ENCODE measurements at places on chromosomes 7 and 10.

GRCh38 chr7:2601907-2602306 lies 29.9 kb upstream of the TTYH3 start:
- no peak for DNase-seq

DNA sequence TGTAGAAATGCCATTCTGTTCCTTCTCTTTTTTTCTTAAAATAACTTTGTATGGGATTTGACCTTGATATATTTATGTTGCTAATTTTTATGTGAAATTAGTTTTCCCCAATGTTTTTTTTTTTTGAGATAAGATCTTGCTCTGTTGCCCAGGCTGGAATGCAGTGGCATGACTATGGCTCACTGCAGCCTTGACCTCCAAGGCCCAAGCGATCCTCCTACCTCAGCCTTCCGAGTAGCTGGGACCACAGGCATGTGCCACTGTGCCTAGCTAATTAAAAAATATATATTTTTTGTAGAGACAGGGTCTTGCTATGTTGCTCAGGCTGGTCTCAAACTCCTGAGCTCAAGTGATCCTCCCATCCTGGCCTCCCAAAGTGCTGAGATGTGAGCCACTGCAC lies 16.0 kb downstream of the VPS26A start:
- DNase-seq = no peak

DNA sequence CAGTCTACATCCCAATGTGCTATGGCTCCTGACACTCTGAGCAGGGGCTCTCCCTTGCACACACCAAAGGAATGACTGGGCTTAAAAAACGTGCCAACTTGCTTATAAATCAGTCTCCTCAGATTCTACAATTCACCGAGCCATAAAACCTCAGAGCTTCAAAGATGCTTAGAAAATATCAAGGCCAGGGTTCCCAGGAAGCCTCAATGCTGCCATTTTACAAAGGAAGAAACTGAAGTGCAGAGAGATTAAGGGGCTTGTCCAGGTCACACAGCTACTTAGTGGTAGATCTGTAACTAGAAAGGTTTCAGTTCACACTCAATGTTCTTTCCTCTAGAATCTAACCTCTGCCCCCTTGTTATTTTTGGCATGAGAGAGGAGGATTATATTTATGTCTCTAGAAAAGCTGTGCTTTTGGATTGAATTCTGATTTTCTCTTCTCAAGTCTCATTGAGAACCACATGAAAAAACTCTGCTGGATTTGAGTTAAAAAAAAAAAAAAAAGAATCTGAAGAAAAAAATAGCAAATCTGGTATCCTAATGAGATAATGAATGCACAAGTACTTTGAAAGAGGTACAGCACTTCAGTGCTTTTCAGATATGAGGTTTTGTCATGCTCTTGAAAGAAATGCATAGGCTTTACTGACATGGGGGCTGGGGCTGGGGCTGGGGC lies 22.3 kb upstream of the TSPAN33 start:
- no peak for DNase-seq

GRCh38 chr7:151339651-151340382 lies 1.8 kb upstream of the NUB1 start:
- DNase-seq = no peak

DNA sequence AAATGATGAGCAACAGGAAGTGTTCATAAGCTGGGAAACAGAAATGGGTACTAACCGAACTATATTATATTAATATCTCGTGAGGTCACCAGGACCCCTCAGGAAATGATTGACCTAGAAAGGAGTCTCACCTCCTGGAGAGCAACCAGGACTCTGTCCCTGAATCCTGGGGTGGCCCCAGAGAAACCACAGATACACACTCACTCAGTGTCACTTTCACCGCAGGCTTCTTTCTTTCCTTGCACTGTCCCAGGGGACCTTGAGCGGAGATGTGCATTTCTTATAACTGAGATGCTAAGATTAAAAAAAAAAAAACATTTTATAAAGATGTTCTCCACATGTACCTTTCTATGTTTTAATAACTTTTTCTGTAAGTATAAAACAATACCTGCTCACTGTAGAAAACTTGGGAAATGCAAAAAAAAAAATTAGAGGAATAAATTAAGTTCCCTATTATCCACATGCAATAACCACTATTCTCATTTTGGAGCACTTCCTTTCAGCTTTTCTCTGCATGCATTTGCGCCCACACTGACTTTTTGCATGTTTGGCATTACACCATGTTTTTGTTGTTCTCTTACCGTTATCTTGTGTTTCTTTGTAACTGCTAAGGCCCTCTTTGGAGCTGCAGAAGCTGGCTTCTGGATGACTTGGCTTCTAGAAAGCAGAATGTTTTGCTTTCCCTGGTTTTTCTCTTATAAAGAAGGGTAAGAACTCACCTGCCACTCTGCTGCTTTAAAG lies 15.0 kb downstream of the NOD1 start:
- DNase-seq = no peak

DNA sequence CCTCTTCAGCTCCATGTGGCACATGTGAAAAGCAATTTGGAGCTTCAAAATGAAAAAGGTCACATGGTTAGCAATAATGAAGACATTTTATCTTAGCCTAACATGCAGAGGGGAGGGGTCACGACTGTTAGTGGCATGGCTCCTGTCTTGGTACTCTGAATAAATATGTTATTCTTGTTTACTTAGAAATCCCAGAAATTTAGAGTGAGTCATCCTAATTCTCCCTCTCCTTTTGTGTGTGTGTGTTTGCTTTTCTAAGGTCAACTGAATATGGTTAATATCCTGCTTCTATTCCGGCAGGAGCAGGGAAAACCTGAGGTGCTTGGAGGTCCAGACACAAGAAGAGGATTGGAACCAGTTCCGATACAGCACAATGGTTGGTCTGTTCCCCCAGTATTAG lies 17.6 kb downstream of the BCCIP start:
- DNase-seq = no peak

GRCh38 chr10:57905861-57906260 lies 361.8 kb downstream of the IPMK start:
- DNase-seq = no peak

GRCh38 chr10:62794306-62794705 lies 10.2 kb upstream of the ADO start:
- DNase-seq = no peak

DNA sequence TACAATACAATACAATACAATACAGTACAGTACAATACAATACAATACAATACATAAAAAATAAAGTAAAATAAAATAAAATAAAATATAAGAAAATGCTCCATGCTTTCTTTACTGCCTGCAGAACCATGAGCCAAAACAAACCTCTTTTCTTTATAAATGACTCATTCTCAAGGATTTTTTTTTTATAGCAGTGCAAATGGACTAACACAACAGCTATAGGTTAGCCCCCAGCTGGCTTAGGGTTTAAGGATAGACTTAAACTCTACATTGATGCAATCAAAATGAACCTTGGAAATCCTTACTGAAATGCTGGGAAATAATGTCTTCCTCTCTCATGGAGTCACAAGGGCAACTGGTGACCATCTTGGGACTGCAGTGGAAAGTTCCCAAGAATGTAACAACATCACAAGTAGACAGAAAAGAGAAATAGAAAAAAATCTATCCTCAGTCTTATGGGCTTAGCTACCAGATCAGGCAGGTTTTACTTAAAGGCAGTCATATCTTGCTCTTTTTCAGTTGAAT lies 348.9 kb downstream of the ARL4A start:
- DNase-seq = no peak

DNA sequence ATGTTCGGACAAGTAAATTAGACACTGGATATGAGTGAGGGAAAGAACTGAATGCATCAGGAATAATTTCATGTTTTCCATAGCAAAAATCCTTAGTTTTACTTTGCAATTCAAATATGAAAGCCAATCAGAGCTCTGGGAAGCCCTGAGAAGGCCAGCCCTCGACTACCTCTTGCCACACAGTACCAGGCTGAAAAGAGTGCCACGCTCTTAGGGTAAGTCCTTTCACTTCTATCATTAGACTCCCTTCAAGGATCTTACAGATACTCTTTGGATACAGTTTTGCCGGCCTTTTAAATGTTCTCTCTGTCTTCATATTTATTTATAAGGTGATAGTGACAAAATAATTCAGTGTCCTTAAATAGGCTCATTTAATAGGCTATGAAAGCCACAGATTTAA lies 1.9 kb downstream of the COBL start:
- no peak for DNase-seq

- no peak for DNase-seq
These were observed 23.6 kb downstream of the TSPAN15 start for GRCh38 chr10:69474742-69475432.

- DNase-seq = no peak
These were observed 42.7 kb downstream of the PLAU start for GRCh38 chr10:73953665-73954064.

GRCh38 chr7:36048902-36049240 lies 104.2 kb upstream of the EEPD1 start:
- DNase-seq = no peak

GRCh38 chr10:111724121-111724520 lies 459.4 kb downstream of the GPAM start:
- no peak for DNase-seq

GRCh38 chr10:77231884-77232610 lies 405.6 kb downstream of the KCNMA1 start:
- no peak for DNase-seq

- DNase-seq = no peak
These were observed 45.1 kb downstream of the ST8SIA6 start for GRCh38 chr10:17409170-17409733.

- DNase-seq = no peak
These were observed 11.3 kb downstream of the STARD3NL start for GRCh38 chr7:38189231-38189938.

DNA sequence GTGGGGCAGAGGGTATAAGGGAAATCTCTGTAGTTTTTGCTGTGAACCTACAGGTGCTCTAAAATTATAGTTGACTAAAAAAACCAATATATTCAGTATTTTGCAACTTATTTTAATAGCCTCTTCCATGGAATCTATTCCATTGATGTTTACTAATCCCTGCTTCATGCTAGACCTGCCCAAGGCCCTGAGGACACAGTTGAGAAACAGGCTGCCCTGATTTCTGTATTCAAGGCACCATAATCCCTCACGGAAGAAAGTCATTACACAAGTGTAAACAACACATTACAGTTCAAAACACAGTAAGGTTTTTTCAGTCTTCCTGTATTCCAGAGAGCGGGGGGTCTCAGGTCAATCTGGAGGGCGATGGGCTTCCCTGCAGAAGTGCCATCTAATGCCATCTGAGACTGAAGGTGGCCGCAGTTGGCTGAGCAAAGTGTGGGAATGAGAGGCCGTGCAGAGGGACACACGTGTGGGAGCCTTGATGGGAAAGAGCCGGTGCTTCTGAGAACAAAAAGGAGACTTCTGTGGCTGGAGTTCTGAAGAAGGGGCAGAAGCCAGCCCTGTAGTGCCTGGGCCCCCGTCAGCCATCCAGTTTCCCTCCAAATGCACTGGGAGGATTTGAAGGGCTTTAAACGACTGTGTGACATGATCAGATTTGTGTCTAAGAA lies 146.9 kb downstream of the PTPN20 start:
- peak; percentile 61 for DNase-seq

DNA sequence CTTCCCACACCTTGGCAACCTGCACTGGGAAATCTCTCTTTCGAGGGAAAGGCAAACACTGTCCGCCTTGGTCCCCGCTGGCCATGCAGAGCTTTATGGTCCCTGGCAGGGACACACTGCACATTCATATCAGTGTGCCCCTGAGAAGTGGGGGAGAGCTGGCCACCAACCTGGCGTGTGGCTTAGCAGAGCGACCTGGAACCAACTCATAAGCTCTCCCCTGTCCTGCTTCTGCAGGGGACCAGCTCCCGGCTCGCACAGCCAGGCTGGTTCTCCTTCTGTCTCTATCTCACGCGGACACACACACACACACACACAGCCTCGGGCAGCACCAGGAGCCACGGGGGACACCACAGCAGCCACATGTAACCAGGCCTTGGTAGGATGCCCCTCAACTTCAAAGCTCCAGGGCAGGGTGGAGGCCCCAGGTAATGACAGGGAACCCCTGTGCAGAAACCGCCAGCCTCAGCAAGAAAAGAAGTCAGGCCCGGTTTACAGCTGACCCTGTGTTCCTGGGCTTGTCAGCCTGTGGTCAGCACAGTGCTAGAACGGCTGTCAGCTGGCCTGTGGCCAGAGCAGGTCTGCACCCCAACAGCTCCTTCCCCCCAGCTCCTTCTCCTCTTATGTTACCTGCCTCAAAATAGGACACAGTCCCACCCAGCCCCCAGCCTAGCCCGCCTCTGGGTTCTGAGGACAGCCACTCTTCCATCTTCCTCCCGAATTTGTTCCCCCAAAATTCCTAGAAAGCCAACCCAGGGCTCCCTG lies 69.3 kb downstream of the OAT start:
- DNase-seq = no peak

GRCh38 chr7:132760244-132760623 lies 184.0 kb upstream of the PLXNA4 start:
- no peak for DNase-seq
